ENCODE measurements at places on chromosomes 5 and 9.

- DNase-seq, result no peak
These were observed 755 bp downstream of the DND1 start for GRCh38 chr5:140672455-140673186.

GRCh38 chr9:132637351-132637750 lies 32.4 kb downstream of the DDX31 start:
- DNase-seq, result no peak

- DNase-seq, result no peak
These were observed 59.8 kb downstream of the SH3RF2 start for GRCh38 chr5:145996135-145996534.

- DNase-seq, result no peak
These were observed 3.9 kb upstream of the ALDH1B1 start for GRCh38 chr9:38388283-38389223.

DNA sequence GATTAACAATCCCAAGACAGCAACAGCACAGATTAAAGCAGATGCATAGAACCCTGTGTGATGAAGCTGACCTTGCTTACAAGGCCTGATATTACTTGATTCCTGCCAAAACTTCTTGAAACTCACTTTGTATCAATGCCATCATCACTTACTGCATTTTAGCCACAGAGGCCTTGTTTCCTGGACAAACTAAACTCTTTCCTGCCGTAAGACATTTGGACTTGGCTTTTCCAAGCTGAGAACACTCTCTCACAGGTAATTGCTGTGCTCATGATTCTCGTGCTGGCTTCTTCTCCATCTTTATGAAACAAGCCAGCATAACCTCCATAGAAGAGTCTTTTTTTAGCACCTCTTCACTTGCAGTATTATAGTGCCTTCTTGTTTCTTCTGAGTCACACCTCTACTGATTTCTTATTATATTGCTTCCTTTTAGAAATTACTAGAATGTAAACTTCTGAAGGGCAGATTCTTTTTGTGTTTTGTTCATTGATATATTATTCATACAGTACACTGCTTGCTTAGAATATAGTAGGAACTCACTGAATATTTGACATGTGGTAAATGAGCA lies 456.5 kb upstream of the ZNF608 start:
- no peak for DNase-seq

DNA sequence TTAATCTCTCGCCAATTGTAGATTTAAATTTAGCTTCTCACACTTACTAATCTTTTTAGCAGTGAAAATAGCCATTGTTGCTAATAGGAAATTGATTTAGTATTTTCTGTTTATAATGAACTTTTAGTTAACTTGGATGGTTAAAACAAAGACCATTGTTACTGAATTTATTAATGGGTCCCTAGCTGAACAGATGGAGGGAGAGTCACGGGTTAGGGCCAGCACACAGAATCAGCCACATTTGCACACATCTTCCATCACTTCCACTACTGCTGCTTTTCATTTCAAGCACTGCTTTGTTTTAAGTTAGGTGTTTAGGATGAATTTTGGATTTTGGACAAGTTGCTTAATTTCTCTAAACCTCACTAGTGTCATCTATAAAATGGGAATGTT lies 125.9 kb upstream of the ADAMTSL1 start:
- no peak for DNase-seq

GRCh38 chr9:4558371-4558998 lies 68.2 kb downstream of the SLC1A1 start:
- DNase-seq, result no peak
